Stimulated activated CD4-positive, alpha-beta T cell treated with anti-CD3 and anti-CD28 coated beads, Interleukin-15, amount 100 ng/mL, for 1 hour (primary cell): ENCODE measurements at places on chromosomes 3 and 15.

- no peak for DNase-seq
Measured at GRCh38 chr3:51379746-51380455, 5.2 kb upstream of the MANF start.

DNA sequence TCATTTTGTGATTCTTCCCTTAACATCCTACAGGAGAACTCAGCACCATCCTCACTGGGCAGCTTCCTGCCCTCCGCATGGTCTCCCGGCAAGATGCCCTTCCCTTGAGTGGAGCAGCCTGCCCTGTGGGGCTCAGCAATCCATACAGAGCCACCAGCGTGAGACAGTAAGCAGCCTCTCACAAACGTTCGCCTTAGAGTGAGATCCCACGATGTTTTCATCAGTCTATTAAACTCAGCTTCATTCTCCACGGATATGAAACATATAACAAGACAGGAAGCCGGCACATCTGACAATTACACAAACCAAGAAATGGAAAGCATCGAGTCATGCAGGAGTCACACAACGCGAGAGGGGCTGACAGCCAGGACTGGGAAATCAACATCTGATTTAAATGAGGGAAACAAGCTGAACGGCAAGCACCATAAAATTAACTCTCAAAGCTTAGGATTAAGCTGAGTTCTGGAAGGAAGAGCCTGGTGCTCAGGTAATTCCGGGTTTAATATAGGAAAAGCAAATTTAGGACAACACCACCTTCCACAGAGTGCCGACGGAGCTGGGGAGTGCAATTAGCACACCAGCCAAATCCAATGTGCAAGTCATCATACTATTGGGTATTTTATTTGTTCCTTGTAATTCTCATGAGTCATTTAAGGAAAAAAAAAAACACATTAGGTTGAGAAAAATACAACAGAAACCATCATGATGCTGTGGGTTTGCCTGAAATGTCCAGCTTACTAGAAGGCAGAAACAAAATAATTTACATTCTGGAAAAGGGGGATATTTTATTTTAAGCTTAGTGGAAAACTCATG, 272.0 kb downstream of the OCA2 start:
- DNase-seq = no peak

DNA sequence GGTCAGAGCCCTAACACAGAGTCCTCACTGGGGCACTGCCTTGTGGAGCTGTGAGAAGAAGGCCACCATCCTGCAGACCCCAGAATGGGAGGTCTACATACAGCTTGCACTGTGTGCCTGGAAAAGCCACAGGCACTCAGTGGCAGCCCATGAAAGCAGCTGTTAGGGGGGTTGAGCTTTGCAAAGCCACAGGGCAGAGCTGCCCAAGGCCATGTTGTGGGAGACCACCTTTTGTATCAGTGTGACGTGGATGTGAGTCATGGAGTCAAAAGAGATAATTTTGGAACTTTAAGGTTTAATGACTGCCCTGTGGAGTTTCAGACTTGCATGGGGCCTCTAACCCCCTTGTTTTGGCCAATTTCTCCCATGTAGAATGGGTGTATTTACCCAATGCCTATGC, 52.9 kb upstream of the TPRG1 start:
- no peak for DNase-seq

- DNase-seq = no peak
Measured at GRCh38 chr3:33196538-33196937, 22.1 kb downstream of the SUSD5 start.

DNA sequence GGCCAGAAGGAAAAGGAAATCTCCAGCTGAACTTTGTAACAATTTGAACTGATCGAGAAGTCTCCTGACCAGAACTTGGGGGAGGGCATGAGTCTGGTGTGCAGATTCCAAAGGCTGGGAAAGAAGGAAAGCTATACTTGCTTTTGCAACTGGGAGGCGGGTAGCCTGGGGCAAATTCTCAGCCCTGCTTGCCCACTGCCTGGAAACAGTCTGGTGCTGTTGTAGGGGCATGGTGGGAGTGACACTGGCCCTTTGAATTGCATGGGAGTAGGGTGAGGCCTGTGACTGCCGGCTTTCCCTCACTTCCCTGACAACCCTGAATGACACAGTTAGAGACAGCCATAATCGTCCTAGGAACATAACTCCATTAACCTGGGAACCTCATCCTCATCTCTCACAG, 114.0 kb upstream of the POU1F1 start:
- no peak for DNase-seq

DNA sequence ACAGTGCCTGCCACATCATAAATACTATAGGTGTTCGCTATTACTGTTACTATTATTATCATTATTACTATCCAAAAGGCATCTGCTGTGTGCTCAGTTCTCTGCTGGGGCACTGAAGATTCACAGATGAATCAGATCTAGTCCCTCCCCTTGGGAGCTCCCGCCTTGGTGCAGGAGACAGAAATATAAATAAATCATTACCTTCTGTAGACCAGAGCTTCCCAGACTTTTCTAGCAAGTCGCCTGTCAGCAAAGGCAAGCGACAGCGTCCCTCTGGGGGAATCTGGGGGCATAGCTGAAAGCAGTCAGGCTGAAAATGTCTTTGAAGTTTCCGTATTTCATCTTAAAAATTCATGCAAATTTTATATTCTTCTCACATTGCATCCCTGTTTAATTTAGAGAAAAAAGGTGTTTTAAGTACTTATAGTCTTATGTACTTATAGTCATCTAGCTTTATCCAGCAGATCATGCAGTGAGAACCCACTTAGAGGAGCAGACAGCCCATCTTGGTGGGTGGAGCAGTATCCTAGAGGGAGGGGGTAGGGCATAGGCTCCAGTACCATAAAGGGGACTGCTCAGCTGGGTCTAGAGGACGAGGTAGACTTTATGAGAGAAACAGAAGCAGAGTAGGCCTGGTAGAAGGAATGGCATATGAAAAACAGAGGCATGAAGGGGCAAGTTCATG, 10.4 kb upstream of the BRPF1 start:
- no peak for DNase-seq

- DNase-seq = no peak
Measured at GRCh38 chr15:57949374-57949943, 116.1 kb downstream of the ALDH1A2 start.

- no peak for DNase-seq
Measured at GRCh38 chr15:27648359-27648758, 450.8 kb downstream of the OCA2 start.
